ENCODE measurements at places on chromosomes 5 and 9. TPM values are rescaled to one million over a fixed set of nuclear protein-coding genes. Genes with fewer than 3 reads are reported as not detected.

GRCh38 chr5:139461698-139462097 lies 845 bp downstream of the ECSCR start:
- no peak for DNase-seq

- DNase-seq: no peak
Measured at GRCh38 chr9:19924080-19924479, 135.2 kb upstream of the SLC24A2 start.

DNA sequence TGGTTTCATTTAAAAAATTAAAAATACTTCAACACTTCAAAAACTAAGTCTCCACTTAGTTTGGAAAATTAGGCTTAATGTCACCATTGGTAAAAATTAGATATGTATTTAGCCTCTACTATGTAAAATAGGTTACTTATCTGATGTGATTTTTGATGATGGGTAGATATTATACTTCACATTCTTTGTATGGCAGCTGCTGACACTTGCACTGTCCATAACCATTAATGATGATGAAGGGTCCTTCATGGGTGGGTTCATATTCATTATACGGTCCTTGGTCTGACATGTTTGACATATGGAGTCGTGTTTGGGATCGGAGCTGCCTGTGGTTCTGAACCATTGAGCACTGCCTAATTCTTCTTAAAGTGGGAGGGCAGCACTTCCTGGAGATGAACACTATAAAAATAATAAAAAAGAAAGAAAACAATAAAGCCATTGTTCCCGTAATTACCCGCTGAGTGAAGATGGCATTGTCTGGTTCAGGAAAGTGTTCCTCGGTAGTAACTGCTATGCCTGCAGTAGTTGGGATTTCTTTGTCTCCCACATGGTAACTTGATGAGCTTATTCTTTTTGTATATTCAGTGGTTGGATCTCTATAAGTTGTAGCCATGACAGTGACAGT lies 2.2 kb downstream of the LRRTM2 start:
- no peak for DNase-seq

DNA sequence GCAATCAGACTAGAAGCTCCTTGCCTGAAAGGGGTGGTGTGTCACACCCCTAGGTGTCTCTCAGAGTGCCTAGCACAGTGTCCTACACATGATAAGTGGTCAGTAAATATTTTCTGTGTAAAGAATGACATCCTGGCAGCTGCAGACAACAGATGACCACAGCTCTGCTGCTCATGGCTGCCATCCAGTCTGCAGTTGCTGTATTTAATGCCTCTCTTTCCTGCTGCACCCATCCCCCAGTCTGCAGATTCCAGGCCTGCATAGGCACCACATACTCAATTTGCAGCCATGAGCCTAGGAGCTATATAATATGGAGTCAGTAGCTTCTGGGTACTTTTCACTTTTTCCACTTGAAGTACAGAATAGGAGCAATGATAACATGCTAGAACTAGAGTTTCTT lies 94.9 kb upstream of the NR4A3 start:
- no peak for DNase-seq

BTNL8 gene
- not detected for total RNA-seq

- no peak for DNase-seq
Measured at GRCh38 chr9:108809269-108809668, 46.5 kb downstream of the ACTL7B start.

ARHGEF39 gene
- total RNA-seq: 10.8 TPM

DNA sequence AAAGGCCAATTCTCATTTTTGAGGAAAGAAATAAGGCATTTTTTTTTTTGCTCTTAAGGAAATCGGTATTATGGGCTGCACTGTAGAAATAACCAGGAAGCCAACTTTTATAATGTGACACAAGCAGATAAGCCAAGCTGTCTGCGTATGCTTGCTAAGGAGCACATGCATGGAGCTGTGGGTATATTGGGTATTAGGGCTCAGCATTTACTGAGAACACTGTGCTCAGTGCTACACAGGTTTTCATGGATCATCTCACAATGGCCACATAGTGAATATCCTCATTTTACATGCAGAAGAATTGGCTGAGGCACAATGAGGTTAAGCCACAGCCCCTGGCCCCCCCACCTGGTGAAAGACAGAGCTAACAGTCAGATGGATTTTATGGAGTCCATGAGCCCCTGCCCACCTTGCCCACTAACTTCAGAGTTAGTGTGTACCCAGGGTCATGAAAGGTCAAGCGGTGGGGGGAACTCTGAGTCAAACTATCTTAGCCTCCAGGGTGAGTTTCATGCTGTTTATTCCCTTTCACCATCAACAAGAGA lies 204.8 kb downstream of the SPATA31A6 start:
- no peak for DNase-seq

Data from activated CD4-positive, alpha-beta T cell treated with anti-CD3 and anti-CD28 coated beads, Interleukin-2, amount 10 ng/mL, durations not matched to agents 24 days and 14 days (primary cell).